Thymus (tissue), 14 donors: ENCODE measurements at places on chromosomes 6 and 20. TPM values are rescaled to one million over a fixed set of nuclear protein-coding genes. Genes with fewer than 3 reads are reported as not detected.

- no peaks in the 10 kb centered on the region for H3K36me3 ChIP-seq
- DNase-seq: no peak
- no peak overlapping the region for H3K4me3 ChIP-seq
- H3K27ac ChIP-seq: no peak overlapping the region
These were observed 110.8 kb downstream of the TNFAIP3 start for GRCh38 chr6:137977814-137978213.

DNA sequence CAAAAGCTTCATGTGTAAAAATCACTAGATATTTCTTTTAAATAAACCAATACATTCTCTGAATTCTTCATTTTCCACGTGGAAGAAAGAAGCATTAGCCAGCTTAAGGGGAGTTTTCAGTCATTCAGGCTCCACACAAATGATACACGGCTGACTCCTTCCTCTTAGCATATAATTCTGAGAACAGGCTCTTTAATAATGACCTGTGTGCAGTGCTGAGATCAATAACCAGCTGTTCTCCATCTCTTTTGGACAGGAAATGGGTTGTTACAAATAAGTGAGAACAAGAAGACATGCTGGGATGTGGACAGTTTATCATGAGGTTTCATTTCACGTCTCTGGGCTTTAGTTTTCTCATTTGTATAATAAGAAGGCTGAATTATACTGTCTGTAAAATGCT, 146.9 kb upstream of the C6orf118 start:
- no peak for DNase-seq
- no peaks in the 10 kb centered on the region for H3K4me1 ChIP-seq
- no peak overlapping the region for H3K27ac ChIP-seq
- H3K27me3 ChIP-seq: no peaks in the 10 kb centered on the region
- no peak overlapping the region for H3K4me3 ChIP-seq
- H3K36me3 ChIP-seq: no peaks in the 10 kb centered on the region

DNA sequence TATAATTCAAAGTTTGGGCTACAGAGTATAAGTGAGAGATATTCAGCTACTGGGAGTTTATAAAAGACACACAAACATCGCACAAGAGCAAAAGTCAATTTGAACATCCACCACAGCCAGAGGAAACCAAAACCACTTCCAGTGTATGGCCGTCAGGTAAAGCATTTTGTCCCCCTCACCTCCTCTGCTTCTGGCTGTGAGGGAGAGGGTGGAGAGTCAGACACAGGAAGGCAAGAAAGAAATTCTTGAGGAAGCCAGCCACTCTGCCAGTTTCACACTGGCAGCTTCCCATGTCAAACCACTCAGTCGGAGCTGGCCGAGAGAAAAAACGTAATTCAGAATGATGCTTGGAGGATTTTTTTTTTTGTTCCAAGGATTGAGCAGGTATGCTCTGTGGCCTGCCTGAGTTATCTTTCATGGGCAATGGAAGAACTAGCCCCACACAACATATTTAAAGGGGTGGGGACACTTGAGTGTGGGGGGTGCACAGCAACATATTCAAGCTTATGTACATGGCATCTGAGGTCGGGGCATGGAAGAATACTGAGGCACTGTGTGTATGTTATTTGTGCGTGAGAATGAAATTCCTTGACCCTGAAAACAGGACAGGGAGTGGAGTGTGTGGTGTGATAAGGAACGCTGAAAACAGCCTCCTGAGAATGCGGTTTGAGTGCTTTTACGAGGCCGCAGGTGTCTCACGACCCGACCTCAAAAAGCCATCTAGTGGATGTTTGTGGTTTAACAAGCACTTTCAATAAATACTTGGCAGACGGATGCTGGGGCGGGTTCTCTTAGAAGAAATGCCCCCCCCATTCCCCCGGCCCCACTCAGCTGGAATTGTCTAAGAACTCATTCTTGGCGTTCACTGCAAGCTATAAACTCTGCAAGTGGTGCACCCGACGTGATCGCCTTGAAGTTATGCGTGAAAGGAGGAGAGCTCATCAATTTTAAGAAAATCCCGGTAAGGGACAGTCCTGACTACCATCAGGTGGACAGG, 27.5 kb upstream of the ZBTB22 start:
- H3K4me1 ChIP-seq: peaks cover 34% of the 10 kb centered on the region
- H3K4me3 ChIP-seq: peak overlapping the region; percentile 13
- peak overlapping the region; percentile 93 for H3K27ac ChIP-seq
- H3K36me3 ChIP-seq: no peaks in the 10 kb centered on the region
- no peaks in the 10 kb centered on the region for H3K27me3 ChIP-seq

- H3K36me3 ChIP-seq: no peaks in the 10 kb centered on the region
- no peak overlapping the region for H3K27ac ChIP-seq
- no peaks in the 10 kb centered on the region for H3K27me3 ChIP-seq
- H3K4me3 ChIP-seq: no peak overlapping the region
These were observed 636.1 kb downstream of the KIF16B start for GRCh38 chr20:15937179-15937578.

- H3K27ac ChIP-seq: no peak overlapping the region
- H3K4me1 ChIP-seq: no peaks in the 10 kb centered on the region
- DNase-seq: no peak
- H3K36me3 ChIP-seq: no peaks in the 10 kb centered on the region
- no peaks in the 10 kb centered on the region for H3K27me3 ChIP-seq
- H3K4me3 ChIP-seq: no peak overlapping the region
These were observed 38.5 kb downstream of the HTR1B start for GRCh38 chr6:77424761-77425160.

- no peaks in the 10 kb centered on the region for H3K36me3 ChIP-seq
- H3K4me3 ChIP-seq: no peak overlapping the region
- no peak for DNase-seq
- H3K27me3 ChIP-seq: no peaks in the 10 kb centered on the region
- H3K4me1 ChIP-seq: no peaks in the 10 kb centered on the region
These were observed 12.0 kb upstream of the HFE start for GRCh38 chr6:26075063-26075717.

- no peak for DNase-seq
- peaks cover 62% of the 10 kb centered on the region for H3K4me1 ChIP-seq
- H3K27me3 ChIP-seq: peaks cover 2% of the 10 kb centered on the region
- no peaks in the 10 kb centered on the region for H3K36me3 ChIP-seq
- H3K27ac ChIP-seq: peak overlapping the region; percentile 90
These were observed 3.2 kb upstream of the ZMYND8 start for GRCh38 chr20:47359530-47360296.

DNA sequence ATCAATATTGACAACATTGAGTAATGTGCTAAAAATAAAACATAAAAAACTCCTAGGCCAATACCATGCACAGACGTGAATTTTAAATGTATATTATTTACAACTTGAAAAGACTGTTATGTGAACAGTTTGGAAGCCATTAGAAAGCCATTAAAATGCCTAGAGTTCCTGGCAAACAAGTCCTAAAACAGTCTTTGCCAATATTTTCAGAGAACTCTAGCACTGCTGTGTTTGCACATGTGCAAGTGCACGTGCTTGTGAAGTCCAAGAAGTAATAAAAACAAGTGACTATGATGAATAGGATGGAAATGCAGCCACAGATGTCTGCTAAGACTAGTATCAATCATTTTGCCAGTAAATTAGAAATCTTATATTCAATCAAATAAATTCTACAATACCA, 1447.6 kb downstream of the GRIK2 start:
- DNase-seq: no peak
- H3K27me3 ChIP-seq: no peaks in the 10 kb centered on the region
- H3K4me3 ChIP-seq: no peak overlapping the region
- no peaks in the 10 kb centered on the region for H3K36me3 ChIP-seq

DNA sequence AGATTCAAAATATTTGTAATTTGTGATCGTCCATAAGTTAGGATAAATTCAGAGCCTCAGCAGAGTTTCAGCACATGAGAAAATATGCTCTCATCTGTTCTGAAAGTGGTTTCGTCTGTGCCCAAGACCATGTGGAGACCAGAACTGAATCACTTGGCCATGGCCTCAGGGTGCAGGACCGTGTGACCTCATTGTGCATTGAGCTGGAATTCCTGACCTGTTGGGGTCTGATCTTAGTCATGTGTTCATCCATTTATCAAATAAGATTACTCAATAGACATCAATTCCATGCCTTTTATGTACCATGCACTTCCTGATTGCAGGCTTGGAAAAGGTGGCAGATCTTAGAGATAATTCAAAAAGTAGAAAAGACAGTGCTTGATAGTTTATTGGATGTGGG, 680.5 kb downstream of the QKI start:
- H3K36me3 ChIP-seq: no peaks in the 10 kb centered on the region
- no peak overlapping the region for H3K27ac ChIP-seq
- DNase-seq: no peak
- H3K27me3 ChIP-seq: no peaks in the 10 kb centered on the region

DNA sequence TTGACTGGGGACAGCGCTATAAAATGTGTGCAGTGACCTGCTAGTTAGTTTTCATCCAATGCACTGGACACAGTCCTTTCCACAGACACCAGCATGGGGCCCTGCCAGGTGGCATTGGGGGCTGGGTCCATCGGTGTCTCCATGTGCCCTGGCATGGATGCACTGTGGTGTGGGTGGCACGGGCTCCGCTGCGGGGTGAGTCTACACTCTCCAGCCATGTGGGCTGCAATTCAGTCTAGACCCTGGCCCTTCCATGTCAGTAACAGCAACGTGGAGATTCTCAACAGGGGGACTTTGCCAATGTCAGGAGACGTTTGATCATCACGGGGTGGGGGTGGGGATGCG, 100.0 kb downstream of the RAMACL start:
- H3K27ac ChIP-seq: no peak overlapping the region
- H3K4me1 ChIP-seq: peaks cover 5% of the 10 kb centered on the region
- H3K4me3 ChIP-seq: no peak overlapping the region
- no peak for DNase-seq
- no peaks in the 10 kb centered on the region for H3K36me3 ChIP-seq

GRCh38 chr6:52407467-52407866, 12.7 kb upstream of the EFHC1 start:
- H3K36me3 ChIP-seq: peaks cover 15% of the 10 kb centered on the region
- H3K27me3 ChIP-seq: no peaks in the 10 kb centered on the region
- no peak overlapping the region for H3K27ac ChIP-seq
- DNase-seq: no peak

DNA sequence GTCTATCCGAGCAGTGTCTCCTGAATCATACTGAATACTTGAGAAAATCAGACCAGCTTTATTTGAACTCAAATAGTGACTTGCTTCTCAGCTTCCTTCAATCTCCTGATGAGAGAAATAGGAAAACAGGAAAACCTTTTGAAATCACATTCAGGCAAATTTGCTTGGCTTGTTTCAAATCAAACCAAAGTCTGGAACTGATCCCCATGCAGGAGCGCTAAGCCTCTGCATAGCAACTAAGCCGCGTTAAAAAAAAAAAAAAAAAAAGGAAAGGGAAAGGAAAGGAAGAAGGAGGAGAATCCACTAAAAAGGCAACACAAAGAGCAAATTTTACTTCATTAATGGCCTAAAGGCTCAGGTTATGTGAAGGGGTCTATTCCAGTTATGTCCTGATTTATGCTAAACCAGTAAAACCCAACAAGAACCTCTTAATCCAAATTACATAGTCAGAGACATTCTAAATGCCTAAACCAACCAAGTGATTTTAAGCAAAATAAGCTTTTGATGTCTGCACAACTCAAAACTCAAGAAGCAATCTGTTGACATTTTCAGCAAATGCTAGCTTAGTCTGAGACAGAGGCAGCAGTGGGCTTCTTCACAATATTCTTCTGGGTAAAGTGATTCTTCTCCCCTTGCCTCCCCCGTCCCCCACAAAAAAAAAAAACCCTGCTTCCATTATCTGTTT, 112.5 kb downstream of the SOBP start:
- H3K4me1 ChIP-seq: no peaks in the 10 kb centered on the region
- no peaks in the 10 kb centered on the region for H3K36me3 ChIP-seq
- H3K27ac ChIP-seq: no peak overlapping the region
- no peak overlapping the region for H3K4me3 ChIP-seq

DNA sequence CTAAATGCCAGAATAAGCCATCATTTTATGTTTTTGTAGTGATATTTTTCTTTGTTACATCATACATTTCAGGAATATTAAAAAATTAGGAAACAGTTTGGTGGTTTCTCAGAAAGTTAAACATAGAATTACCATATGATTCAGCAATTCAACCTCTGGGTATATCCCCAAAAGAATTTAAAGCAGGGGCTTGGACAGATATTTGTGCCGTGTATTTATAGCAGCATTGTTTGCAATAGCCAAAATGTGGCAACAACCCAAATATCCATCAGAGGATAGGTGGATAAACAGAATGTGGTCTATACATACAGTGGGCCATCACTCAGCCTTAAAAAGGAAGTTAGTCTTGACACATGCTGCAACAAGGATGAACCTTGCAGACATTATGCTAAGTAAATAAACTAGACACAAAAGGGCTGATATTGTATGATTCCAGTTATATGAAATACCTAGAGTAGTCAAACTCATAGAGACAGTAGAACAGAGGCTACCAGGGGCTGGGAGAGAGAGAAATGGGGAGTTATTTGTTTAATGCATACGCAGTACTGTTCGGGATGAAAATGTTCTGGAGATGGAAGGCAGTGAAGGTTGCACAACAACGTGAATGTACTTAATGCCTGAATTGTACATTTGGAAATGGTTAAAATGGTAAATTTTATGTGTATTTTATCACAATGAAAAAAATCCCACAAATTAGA, 18.9 kb upstream of the TRAF3IP2 start:
- DNase-seq: no peak
- no peak overlapping the region for H3K4me3 ChIP-seq
- H3K27ac ChIP-seq: no peak overlapping the region
- H3K4me1 ChIP-seq: no peaks in the 10 kb centered on the region
- no peaks in the 10 kb centered on the region for H3K36me3 ChIP-seq

GRCh38 chr6:47098570-47098993, 56.5 kb upstream of the ADGRF1 start:
- no peaks in the 10 kb centered on the region for H3K36me3 ChIP-seq
- DNase-seq: no peak
- no peak overlapping the region for H3K4me3 ChIP-seq
- no peaks in the 10 kb centered on the region for H3K27me3 ChIP-seq

DNA sequence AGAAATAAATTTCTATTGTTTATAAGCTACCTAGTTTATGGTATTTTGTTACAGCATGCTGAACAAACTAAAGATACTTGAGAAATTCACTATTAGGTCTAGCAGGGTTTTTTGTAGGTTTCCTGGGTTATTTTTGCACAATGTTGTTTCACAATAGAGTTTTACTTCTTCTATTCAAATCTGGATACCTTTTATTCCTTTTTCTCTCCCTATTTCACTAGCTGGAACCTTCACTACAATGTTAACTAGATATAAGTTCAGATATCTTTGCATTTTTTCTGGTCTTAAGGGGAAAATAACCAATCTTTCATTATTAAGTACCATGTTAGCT, 237.7 kb upstream of the CITED2 start:
- H3K27me3 ChIP-seq: no peaks in the 10 kb centered on the region
- no peaks in the 10 kb centered on the region for H3K36me3 ChIP-seq
- H3K4me3 ChIP-seq: no peak overlapping the region
- no peak overlapping the region for H3K27ac ChIP-seq
- no peaks in the 10 kb centered on the region for H3K4me1 ChIP-seq
- DNase-seq: no peak

- DNase-seq: no peak
- no peak overlapping the region for H3K27ac ChIP-seq
- H3K27me3 ChIP-seq: no peaks in the 10 kb centered on the region
- no peaks in the 10 kb centered on the region for H3K4me1 ChIP-seq
These were observed 65.2 kb upstream of the UST start for GRCh38 chr6:148681666-148682065.

The THEMIS gene
- 71.3 TPM for total RNA-seq

The FAM120B gene
- 12.1 TPM for total RNA-seq

The ACTL10 gene
- total RNA-seq: 1.2 TPM

The VWA7 gene
- total RNA-seq: 0.76 TPM

The RNF114 gene
- total RNA-seq: 40.8 TPM

The CD93 gene
- total RNA-seq: 19.8 TPM

The PROKR2 gene
- not detected for total RNA-seq

The RNF144B gene
- 6.1 TPM for total RNA-seq

The HLA-DQA1 gene
- 352 TPM for total RNA-seq

The TRIM31 gene
- total RNA-seq: 0.28 TPM

The OR12D3 gene
- total RNA-seq: not detected
